ENCODE measurements at places on chromosomes 5 and 9.

DNA sequence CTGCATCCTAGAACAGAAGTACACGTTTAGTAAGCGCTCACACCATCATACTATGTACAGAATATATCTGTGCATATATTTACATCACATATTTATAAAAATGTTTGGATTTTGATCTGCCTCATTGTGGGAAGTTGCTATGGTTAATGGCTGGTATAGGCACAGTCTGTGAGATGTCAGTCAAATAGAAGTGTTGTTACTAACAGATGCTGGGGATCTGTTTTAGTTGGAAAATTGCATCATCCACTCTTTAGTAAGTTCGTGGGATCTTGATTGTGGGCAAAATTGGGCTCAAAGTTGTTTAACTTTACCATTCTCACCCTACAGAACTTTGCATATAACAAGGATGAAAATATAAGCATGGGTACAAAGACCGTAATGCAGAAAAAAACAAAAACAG is 76.4 kb upstream of the DPYSL3 start:
- DNase-seq: no peak

DNA sequence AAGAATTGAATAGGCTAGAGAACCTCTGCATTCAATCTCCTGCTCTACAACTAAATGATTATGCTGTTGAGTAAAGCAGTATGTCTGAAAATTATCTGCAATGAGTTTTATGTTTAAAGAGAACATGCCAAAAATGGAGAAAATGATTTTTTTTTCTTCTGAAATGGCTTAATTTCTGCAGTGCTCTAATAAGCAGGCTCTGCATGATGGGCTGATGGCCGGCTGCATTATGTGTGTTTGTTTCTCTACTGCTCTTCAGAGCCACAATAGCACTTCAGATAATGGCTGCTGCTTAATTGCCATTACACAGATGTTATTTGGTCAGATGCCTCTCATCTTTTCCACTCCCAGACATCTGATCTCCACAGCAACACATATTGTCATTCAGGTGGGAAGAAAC is 286.4 kb upstream of the DMAC1 start:
- no peak for DNase-seq

DNA sequence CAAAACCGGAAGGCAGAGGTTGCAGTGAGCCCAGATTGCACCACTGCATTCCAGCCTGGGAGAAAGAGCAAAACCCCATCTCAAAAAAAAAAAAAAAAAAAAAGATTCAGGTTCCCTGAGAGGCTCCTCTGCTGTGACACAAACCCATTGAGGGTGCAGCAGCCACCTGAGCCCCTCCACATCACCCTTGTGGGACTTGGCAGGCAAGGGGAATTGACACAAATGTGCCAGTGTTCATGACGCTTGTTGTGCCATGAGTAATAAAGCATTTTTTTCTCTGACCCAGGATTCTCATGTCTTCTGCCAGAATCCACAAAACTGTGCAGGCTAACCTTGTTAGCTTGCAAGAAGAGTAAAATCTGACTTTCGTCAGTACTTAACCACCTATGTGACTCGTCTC is 149.6 kb downstream of the TTC39B start:
- no peak for DNase-seq

DNA sequence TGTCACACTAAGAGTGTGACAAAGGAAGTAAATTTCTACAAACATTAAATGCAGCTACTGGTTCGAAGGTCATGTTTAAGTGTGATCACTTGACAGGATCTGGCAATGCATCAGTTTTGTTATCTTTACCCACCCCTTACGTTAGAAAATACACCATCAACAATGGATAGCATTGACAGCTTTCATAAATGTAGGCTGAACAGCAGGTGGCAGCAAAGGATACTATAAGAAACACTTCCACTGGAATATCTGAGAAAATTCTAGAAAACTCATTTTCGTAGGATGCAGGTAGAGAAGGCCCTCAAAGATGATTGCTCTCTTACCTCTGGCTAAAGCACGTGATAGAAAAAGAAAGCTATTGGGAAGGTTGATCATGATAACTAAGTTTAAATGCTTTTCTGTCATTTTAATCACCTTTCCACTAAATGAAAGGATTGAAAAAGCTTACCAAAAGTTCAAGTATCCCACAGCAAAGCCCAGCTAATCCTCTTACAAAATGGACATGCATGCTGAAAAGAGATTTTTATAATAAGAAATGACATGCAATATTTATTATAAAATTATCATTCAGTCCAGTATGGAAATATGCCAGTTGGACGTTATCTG is 292.5 kb downstream of the PARP8 start:
- DNase-seq: no peak

DNA sequence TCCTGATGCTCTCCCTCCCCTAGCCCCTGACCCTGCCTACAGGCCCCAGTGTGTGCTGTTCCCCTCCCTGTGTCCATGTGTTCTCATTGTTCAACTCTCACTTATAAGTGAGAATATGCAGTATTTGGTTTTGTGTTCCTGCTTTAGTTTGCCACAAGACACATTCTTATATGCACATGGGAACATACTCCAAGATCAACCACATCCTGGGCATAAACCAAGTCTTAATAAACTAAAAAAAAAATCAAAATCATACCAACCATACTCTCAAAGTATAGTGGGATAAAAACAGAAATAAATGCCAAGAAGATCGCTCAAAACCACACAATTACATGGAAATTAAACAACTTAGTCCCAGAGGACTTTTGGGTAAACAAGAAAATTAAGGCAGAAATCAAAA is 11.2 kb upstream of the ZCCHC9 start:
- DNase-seq: no peak
